Posterior cingulate gyrus (tissue), 11 donors: ENCODE measurements at places on chromosomes 5 and 9.

GRCh38 chr9:134217431-134218210 lies 53.3 kb upstream of the RNU6ATAC start:
- no peak for DNase-seq

- no peak for DNase-seq
These were observed 8.4 kb downstream of the NDUFS4 start for GRCh38 chr5:53568871-53569270.

DNA sequence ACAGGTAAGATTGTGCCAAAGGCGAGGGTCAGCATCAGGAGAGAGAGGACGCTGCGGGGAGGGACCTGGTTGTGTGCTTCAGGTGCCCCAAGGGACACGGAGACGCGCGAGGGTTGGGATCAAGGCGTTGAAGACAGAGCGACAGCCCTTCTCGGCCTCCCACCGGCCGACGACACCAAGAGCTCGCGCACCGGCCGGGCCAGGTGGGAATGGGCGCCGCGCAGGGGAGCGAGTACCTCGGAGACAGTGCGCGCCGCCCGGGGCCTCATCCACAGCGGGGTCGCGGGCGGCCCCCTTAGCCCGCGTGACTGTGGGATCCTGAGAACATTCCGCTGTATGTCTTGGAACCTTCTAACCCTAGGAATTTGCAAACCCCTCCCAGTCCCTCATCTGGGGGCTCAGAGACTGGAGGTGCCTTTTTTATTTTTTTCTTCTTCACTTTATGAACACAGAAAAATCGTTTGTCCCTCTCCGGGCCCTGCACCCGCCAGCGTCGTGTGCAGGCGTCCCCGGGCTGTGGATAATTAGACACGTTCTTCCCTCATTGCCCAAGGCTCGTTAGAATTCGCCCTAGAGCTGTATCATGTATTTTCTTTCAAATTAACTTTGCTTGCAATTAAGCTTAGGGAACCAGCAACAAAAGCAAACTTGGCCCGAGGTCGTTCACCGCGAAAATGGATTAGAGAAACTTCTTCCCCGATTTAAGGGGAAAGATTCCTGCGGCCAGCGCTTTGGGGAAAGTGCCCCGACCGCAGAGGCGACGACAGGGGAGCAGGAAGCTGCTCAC lies 4.8 kb downstream of the FOXE1 start:
- DNase-seq: no peak

- no peak for DNase-seq
These were observed 19.3 kb downstream of the CORO2A start for GRCh38 chr9:98173181-98173580.
